Brain pericyte (primary cell): ENCODE measurements at places on chromosomes 1 and 21.

- no peak for DNase-seq
Observed at GRCh38 chr1:39960431-39960958, 5.5 kb downstream of the MFSD2A start.

DNA sequence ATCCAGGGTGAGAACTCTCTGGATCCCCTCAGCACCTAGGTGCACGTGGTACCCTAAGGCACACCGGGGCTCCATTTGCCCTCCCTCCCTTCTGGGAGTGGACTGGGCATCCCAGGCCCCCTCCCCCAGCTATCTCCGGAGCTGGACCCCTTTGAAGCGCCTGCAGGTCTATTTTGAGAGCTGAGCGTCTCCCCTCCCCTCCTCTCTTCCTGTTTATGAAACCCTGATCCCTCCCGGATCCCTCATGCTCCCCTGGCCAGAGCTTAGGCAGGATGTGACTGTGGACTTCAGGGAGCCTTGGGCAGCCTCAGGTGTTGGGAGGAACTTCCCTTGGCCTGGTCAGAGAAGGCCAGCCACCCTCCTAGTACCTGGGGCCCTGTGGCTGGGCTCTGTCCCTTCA lies 10.2 kb downstream of the RPS6KA1 start:
- no peak for DNase-seq

DNA sequence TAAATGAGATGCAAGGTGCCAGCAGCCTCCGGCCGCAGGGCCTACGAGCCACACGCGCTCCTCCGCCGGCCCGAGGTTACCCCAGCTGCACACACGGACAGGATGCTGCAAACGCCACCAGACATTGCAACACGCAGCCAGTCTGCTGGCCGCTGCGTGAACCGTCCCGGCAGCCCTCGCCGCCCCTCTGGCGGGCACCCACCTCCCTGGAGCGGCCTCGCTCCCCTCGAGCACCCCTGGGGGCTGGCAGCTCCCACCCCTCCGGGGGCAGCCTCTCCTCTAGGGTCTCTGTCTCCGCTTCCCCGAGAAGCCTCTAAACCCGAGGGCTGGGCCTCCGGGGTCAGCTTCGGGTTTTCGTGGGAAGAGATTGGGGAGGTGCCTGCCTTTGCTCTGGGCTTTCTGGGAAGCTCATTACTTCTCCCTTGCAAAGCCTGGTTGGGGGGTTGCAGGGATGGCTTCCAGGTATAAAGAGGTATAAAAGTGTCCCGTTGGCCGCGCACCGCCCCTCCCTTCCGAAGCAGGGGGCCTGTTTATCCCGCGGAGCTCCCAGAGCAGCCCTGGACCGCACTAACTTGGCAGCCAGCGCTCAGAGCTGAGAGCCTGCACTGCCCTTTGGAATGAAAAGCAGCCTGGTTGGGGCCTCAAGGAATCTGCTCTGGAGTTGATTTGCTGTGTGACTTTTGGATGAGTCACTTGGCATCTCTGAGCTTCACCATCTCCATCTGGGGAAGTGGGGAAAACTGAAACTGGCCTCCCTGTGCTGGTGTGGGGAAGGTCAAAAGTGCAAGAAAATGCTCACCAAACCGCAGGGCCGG lies 21.8 kb downstream of the DHRS3 start:
- no peak for DNase-seq

- no peak for DNase-seq
Observed at GRCh38 chr1:33547576-33547975, 75.1 kb downstream of the ZSCAN20 start.

DNA sequence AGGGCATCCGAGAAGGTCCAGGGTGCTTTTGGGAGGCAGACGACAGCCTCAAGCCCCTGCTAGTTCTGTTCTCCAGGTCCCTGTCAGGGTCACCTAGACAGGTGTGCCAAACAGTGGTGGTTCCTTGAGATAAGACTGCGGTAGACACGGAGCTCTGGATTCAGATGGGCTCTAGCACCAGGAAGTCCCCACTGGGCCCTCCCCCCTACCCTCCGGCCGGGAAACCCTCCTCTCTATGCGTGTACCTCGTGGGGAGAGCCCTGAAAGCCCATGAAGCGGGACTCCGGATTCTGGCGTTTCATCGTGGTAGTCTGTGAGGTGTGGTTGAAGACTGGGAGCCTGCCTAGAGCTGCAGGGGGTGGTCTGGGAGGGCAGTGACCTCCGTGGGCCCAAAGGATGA lies 2.1 kb upstream of the KCNA2 start:
- no peak for DNase-seq

GRCh38 chr1:181100015-181100905 lies 11.8 kb downstream of the IER5 start:
- no peak for DNase-seq

- DNase-seq = no peak
Observed at GRCh38 chr1:224175617-224176016, 7.4 kb upstream of the DEGS1 start.

- peak; percentile 64 for DNase-seq
Observed at GRCh38 chr1:235984041-235984825, 80.7 kb downstream of the NID1 start.

DNA sequence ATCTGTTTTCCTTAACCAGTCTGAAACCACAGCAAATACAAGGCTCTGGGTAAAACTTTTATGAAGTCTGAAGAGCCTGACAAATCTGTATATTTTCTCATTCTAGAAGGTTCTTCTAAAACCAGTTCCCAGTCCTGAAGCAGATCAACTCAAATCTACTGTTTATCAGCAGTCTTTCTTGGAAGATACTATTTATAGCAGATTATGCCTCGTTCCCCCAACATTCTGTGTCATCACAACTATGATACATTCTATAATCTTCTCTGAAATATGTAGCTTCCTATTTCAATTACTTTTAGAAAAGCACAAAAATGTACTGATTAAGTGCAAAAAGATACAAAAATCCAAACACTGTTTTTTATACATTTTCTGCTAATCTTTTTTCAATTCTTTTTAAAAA lies 67.5 kb downstream of the NIBAN1 start:
- DNase-seq = no peak

DNA sequence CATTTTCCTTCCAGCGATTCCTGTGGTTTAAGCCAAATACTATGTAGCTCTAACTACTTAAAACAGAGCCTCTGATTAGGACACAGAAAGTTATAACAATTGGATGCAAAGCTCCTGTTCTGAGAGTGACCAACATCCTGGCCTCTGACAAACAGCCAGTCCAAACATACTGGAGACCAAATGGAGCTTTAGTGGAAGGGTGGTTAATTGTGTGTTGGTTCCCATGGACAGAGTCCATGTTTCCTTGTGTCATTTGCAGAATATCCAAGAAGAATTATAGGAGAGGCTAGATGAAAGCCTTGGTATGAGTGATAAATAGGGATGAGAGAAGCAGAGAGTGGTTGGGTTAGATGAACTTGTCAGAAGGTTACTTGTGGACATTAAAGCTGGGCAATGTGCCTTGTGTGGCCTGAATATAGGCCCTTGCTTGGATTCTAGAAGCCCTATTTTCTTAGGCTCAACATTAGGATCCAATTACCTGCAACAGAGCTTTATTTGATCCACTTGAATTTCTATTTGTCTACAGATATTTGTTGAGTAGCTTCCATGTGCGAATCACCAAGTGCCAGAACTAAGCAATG lies 180.5 kb upstream of the GORAB start:
- DNase-seq = no peak

DNA sequence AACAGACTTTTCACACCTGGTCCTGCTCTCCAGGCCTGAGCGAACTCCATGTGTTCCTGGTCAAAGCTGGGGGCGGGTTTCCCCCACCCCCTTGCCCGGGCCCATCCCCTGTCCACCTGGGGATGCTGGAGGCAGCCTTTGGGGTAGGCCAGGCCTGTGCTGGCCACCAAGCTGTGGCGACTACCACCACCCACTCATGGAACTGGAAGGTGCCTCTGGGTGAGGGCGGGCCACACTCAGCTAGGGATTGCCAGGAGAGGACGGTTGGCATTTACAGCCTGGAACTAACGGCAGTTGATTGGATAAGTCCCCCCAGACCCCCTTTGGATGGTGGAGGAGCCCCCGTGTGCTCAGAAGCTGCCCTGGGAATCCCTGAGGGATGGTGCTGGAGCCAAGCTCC lies 7.9 kb downstream of the S100B start:
- DNase-seq = no peak
